Caco-2 (cell line): ENCODE measurements at places on chromosomes 3 and 15.

GRCh38 chr3:17033516-17034168 lies 148.9 kb downstream of the PLCL2 start:
- H3K36me3 ChIP-seq: no peaks in the 10 kb centered on the region
- H3K4me1 ChIP-seq: no peaks in the 10 kb centered on the region
- H3K27me3 ChIP-seq: no peaks in the 10 kb centered on the region
- H3K27ac ChIP-seq: no peak overlapping the region
- H3K4me3 ChIP-seq: no peak overlapping the region

- DNase-seq: peak; percentile 80
- H3K36me3 ChIP-seq: no peaks in the 10 kb centered on the region
- no peaks in the 10 kb centered on the region; the same call in 1 of the 2 replicates for H3K27me3 ChIP-seq
- no peak overlapping the region for H3K27ac ChIP-seq
- no peak overlapping the region for H3K4me3 ChIP-seq
- no peaks in the 10 kb centered on the region for H3K4me1 ChIP-seq
These were observed 62.1 kb upstream of the SLC6A11 start for GRCh38 chr3:10753964-10754363.

- H3K27me3 ChIP-seq: no peaks in the 10 kb centered on the region
- H3K27ac ChIP-seq: no peak overlapping the region
- no peak overlapping the region for H3K4me3 ChIP-seq
- no peak for DNase-seq
- H3K4me1 ChIP-seq: no peaks in the 10 kb centered on the region
- H3K36me3 ChIP-seq: no peaks in the 10 kb centered on the region
These were observed 587.9 kb downstream of the TBL1XR1 start for GRCh38 chr3:176609361-176609760.

DNA sequence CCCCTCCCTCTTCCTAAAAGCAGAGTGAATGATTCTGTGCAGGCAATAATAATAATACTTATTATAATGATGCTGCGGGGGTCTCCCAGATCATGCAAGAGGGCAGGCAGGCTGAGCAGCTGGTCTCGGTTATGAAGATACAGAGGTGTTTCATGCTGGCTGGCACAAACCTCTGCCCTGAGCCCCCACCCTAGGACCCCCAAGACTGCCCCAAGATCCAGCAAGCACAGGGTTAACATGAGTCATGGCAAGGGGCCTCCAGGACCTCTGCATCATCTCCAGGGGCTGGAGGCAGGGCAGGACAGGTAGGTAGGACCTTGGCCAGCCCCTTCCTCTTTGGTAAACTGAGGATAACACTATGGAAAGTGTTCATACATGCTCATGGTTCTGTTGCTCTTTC lies 2.7 kb downstream of the MGLL start:
- DNase-seq: no peak
- H3K36me3 ChIP-seq: no peaks in the 10 kb centered on the region
- no peak overlapping the region for H3K27ac ChIP-seq
- H3K4me1 ChIP-seq: peaks cover 70% of the 10 kb centered on the region

DNA sequence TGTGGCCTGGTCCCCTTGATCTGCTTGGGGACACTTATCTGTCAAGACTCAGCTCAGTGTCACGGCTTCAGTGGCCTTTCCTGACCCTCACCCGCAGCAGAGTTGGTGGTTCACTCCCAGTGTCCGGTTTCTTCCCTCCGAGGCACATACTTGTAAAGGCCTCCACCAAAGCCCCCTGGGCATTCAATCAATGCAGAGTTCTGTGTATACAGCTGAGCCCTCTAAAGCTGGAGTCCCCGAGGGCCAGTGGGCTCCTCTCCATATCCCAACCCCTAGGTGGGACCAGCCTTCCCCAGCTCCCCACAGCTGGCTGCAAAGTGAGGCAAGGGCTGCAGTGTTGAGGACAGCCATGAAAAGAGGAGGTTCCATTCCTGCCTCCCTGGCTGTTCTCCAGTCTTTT lies 70.9 kb upstream of the RGMA start:
- H3K27ac ChIP-seq: no peak overlapping the region
- no peaks in the 10 kb centered on the region for H3K36me3 ChIP-seq
- no peaks in the 10 kb centered on the region for H3K27me3 ChIP-seq
- no peak overlapping the region for H3K4me3 ChIP-seq
- DNase-seq: no peak

DNA sequence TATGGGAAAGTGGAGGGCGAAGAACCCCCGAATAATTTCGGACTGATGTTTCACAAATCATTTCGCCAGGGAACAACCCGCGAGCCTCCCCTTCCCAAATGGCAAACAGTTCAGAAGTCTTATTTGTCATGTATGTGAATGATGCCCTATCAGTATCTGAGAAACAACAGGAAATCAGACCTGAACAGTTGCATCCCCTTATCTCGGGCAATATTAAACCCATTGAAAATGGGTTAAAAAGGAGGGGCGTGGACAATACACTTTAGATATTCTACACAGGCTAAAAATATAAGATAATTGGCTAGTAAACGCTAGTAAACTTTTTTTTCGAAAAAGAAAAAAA lies 1003.3 kb upstream of the NR2F2 start:
- no peak overlapping the region for H3K4me3 ChIP-seq
- no peaks in the 10 kb centered on the region for H3K36me3 ChIP-seq
- no peak for DNase-seq
- no peaks in the 10 kb centered on the region for H3K4me1 ChIP-seq

DNA sequence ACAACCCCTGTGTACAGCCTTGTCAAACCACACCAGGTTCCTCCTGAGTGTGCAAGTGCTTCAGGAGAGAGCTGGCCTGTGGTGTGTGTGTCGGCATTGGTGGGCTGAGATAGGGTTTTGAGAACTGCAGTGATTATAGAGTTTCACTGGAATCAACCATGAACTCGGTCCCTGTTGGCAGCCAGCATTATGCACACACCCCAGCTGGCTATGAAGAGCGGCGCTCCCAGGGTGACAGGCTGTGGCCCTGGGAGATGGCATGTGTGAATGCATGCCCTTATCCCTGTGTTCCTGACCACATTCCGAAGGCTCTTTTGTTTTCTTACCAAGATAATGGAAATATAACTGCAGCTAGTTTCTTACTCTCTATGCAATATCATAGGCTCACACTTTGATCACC lies 101.8 kb downstream of the SNRK start:
- H3K27me3 ChIP-seq: no peaks in the 10 kb centered on the region
- no peaks in the 10 kb centered on the region for H3K36me3 ChIP-seq
- no peak overlapping the region for H3K27ac ChIP-seq
- no peak overlapping the region for H3K4me3 ChIP-seq
- DNase-seq: no peak

DNA sequence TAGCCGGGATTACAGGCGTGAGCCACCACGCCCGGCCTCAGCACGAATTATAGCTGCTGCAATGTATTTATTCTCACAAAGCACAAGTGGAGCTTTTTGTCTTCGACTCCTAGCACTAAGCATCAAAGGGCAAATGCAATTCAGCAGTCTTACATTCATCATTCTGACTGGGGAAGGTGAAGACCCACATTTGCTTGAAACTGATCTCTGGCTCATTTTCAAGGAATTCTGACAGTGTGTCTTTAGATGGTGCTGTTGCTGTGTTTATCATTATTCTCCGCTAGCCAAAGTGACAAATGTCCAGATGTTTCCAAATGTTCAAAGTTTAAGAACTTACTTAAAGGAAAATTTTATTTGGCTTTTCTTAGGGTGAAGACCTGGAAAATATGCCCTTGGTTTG lies 55.9 kb downstream of the SGO1 start:
- no peaks in the 10 kb centered on the region for H3K4me1 ChIP-seq
- DNase-seq: no peak
- H3K36me3 ChIP-seq: no peaks in the 10 kb centered on the region

GRCh38 chr15:34783991-34784390 lies 11.4 kb downstream of the ACTC1 start:
- no peaks in the 10 kb centered on the region; the same call in none of the 2 replicates for H3K27me3 ChIP-seq
- no peaks in the 10 kb centered on the region for H3K4me1 ChIP-seq
- H3K4me3 ChIP-seq: no peak overlapping the region
- H3K36me3 ChIP-seq: no peaks in the 10 kb centered on the region
